ENCODE measurements at places on chromosomes 1 and 21.

- no peak for DNase-seq
These were observed 202.1 kb upstream of the SGIP1 start for GRCh38 chr1:66331658-66332547.

- no peak for DNase-seq
These were observed 202.6 kb downstream of the SLC45A1 start for GRCh38 chr1:8520483-8520966.

GRCh38 chr21:20377250-20377649 lies 621.0 kb upstream of the NCAM2 start:
- DNase-seq: no peak

DNA sequence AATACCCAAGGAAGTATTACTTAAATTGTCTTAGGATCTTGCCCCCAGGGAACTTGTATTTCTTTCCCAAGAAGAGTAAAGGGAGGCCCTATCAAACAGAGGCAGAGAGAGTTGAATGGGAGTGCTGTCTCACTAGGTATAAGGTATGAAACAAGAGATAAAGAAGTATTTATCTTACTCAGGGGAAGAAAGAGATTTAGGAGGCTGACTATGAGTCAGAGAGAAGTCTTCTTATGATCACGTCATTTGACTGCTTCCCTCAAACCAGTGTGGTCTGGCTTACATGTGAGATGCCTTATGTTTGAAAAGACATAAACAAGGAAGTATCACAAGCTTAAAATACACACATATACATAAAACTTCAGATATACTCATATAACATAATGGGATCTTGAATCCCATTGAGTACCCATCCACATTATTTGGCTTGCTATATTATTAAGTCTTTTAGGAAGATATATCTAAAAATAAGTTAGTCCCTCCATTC lies 29.6 kb downstream of the DUSP10 start:
- no peak for DNase-seq

DNA sequence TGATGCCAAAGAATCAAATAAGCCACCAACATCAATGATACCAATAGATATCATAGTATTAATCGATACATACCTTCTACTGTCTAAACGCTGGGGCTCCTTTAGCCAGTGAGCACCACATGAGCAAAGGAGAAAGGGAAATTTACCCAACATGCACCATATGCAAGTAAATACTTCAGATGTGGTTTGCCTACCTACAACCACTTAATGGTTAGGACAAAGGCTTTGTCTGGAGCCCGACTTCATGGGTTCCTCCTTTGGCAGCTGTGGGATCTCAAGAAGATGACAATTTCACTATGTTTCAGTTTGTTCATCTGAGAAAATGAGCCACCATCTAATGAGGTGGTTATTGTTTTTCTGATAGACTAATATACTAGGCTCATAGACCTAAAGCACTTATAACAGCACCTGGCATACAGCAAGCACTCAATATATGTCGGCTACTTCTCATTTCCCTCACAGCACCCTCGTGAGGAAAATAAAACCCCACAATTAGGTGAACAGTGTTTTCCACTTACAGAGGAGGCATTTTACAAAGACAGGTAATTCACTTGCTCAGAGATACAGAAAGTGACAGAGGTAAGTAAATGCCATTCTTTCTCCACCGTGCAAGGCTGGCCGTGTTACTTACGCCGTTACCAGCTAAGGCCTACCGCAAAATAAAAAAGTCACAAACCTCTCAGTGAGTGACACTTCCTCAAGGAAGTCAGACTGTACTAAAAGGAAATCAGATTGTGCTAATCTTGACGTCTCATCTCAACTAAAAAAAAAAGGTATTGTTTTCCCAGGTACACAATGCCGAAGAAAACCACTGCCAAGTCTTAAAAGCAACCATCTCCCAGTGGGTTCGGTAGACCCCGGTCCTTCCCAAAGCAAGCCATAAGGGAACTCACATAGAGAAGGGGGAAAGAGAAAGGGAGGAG lies 1.6 kb downstream of the TTC13 start:
- peak; percentile 49 for DNase-seq

- no peak for DNase-seq
These were observed 53.3 kb upstream of the GJA8 start for GRCh38 chr1:147849098-147849895.

- no peak for DNase-seq
These were observed 77.0 kb upstream of the MARK1 start for GRCh38 chr1:220450927-220451326.

DNA sequence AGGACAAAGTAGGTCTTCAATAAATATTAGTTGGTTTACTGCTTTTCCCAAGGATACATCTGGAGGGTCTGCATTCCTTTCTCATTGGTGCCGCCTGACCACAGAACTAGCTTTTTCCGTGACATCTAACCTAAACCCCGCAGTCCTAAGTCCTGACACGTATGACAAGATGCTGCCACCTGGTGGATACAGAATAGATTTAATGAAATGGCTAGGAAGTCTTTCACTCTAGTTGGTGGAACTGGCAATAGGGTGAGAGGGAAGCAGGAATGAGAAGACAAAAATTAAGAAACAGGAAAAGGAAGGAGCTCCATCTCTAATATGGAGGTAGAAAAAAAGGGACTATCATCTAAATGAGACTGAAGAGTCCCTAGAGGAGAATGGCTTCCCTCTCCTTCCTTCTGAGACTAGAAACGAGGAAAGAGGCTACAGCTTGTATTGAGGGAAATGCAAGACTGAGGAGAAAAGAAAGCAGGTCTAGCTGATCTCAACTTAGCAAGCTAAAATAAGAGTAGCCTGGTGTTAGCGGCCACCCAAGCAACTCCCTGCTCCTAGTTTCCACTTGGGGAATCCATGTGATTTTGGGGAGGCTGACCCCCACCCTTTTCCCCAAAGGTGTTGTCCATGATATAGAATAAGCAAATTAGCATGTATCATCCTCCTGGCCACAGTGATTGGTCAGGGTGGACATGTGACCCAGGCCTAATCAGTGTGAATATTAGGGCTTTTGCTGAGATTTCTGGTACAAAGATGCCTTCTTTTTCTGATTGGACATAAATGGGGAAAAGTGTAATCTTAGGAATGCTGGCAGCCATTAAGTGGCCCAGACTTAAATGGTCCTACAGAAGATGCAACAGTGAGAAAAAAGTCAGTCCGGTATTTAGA lies 5.9 kb downstream of the RFX5 start:
- DNase-seq: peak; percentile 82

GRCh38 chr1:87816646-87817045 lies 488.0 kb downstream of the LMO4 start:
- no peak for DNase-seq
